Stimulated activated CD4-positive, alpha-beta T cell treated with anti-CD3 and anti-CD28 coated beads, Interleukin-1b, Interleukin-23, amount 100 ng/mL, for 1 hour (primary cell): ENCODE measurements at places on chromosomes 1 and 21.

DNA sequence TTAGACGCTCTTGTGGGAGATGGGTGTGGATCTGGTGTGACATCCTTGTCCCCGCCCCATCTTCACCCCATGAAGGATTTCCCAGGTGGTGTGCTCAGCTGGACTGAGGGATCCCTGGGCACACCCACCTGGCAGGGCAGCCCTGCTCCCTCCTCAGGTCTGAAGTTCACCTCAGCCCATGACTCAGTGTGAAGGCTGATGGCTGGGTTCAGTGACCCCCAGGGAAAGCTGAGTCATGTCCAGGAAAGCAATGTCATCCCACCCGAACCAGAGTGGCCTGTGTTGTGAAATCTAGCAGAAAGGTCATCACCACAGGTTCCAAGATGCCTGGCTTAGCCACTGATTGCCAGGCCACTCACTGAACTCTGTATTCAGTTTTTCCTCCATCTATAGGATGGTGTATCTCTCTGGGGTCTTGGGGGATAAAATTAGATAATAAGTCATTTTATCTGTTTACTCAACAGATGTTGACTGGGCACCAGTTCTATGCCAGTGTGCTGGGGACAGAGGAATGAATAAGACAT is 97.7 kb upstream of the JUN start:
- no peak for DNase-seq

GRCh38 chr1:188432427-188432826 is 1603.7 kb downstream of the PLA2G4A start:
- DNase-seq, result no peak

DNA sequence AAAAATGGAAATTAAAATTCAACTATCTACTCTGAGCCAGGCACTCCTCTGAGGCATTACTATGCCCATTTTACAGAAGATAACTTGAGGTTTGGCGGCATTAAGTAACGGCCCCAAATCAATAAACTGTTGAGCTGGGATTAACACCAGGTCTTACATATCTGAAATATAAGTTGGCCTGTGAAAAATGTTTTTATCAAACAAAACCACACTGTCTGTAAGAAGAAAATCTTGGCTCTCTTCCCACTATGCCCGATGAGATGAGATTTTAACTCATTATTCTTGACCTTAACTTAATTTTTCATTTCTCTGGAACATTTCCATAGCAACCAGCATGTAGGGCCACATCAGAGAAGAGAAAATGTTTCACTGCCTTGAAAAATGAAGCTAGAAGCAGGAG is 21.8 kb downstream of the RC3H1 start:
- DNase-seq, result no peak

GRCh38 chr1:70628973-70629372 is 217.9 kb downstream of the CTH start:
- DNase-seq, result no peak

DNA sequence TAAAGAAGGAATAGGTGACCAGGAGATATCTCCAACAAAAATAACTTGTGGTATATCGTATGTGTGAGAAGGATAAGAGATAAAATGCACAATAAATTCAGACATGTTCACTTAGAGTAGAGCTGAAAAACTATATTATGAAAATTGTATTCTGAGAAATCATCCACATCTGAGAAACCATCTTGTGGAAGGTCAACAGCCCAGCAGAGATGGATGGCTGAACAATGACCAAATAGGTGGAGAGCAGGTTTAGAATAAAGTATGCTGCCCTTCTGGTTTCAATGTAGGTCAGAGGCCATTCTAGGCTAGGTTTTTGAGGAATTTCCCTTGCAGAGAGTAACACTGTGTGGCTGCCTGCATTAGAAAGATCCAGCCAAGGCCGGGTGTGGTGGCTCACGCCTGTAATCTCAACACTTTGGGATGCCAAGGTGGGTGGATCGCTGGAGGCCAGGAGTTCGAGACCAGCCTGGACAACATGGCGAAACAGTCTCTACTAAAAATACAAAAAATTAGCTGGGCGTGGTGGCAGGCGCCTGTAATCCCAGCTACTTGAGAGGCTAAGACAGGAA is 8.8 kb upstream of the UAP1 start:
- DNase-seq, result no peak

DNA sequence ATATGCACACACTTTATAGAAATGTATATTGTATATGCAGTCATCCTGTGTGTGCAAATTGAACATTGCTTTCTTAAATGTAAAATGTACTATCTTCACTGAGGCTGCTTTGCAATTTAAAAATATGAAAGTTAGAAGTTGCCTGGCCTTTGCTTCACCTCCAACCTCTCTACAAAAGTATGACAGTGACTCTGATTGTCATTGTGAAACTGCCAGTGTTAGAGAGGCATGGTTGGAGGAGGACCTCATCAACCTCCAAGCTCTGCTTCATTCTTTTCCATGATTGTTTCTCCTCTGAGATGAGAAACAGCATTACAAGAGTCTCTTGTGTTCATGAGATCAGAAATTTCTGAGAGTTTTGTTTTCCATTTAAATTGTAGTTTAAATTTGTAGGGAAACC is 185.5 kb downstream of the ZC3H11B start:
- no peak for DNase-seq

DNA sequence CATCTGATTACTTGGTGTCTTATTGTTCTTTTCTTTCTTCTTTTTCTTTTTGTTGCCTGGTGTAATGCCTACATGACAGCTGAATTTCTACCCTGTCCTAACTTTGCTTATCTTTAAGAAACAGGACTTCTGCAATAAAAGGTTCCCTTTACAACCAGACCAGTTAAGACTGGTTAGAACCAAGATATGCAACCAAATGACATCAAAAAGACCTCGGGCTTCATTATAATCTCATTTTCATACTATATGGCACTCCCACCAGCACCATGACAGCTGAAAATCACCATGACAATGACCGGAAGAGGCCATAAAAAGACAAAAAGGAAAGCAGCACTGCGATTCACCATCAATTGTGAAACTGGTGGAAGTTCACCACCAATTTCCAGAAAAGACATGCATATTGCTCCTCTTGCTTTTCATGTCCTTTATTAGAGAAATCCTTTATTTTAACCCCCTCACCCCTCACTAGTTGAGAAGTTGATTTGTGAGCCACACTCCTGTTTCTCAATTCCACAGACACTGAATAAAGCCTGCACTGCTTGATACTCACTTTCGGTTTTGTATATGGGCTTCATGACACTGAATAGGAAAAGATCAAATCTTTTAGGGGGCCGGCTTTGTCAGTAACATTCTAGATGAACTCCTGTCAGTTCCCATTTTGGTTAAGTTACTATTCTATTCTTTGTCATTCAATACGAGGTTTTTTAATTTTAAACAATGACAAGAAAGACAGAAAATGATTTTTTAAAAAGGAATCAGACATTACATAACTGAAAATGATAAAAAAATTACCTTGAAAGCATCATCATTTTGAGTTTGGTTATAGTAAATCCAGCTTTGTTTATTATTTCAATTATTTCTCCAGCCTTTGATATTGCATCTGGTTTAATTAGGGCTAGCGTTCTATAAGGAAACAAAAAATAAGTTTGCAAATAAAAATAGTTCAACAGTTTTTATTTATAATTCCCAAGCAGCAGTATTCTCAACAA is 58.1 kb downstream of the NME7 start:
- no peak for DNase-seq

DNA sequence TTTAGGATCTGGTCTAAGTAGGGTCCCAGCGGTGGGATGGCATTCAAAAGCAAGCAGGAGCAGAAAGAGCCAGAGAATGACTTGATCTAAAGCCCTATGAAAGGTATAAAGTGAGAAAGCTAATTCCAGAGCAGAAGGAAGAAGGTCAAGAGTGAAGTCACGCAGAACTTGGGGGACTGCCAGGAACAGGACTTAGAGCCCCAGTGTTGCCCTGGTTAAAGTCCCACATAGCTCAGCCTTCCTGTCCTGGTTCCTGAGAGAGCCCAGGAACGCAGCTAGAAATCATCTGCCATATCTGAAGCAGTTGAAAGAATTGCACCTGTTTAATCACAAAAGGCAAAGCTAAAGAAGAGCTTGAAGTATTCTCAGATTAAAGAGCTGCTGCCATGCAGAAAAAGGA is 160.6 kb upstream of the ATP1B1 start:
- DNase-seq, result no peak

GRCh38 chr1:187959062-187959461 is 1130.3 kb downstream of the PLA2G4A start:
- no peak for DNase-seq

GRCh38 chr1:32861904-32862695 is 8.6 kb downstream of the FNDC5 start:
- no peak for DNase-seq

DNA sequence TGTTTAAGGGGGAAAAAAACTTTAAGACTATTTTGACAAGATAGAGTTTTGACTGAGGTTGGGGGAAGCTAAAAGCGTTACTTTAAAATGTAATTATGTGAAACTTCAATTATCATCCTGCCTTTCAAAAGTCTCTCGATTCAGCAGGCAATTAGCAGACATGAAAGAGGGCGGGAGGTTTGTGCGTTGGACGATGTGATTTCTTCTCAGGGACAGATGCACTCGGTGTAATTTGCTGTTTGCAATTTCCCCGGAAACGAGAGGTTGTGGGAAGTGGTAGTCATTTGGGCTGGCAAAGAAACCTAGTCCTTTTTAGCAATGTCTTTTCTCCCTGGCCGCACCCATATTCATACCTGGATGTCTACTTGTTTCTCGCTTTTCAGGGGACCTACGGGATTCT is 27.1 kb downstream of the KAZN start:
- no peak for DNase-seq

DNA sequence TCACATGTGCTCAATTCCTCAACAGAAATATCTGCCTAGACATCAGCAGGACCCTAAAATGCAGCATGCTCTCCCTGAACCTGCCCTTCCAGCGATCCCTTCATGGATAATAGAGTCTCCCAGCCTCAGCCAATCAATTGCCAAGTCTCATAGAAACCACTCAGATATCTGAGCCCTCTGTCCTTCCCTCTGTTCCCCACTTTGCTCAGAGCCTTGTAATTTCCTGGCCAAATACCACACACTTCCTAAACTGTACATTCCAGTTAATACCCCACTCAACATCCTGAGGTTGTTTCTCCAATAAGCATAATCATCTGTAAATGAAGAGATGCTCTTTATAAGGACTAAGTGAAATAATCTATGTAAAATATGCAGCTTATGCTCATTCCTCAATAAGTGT is 59.3 kb upstream of the PTGFRN start:
- no peak for DNase-seq
